ENCODE measurements at places on chromosomes 2 and 18.

- DNase-seq: no peak
Observed at GRCh38 chr18:33034945-33035344, 262.1 kb upstream of the KLHL14 start.

DNA sequence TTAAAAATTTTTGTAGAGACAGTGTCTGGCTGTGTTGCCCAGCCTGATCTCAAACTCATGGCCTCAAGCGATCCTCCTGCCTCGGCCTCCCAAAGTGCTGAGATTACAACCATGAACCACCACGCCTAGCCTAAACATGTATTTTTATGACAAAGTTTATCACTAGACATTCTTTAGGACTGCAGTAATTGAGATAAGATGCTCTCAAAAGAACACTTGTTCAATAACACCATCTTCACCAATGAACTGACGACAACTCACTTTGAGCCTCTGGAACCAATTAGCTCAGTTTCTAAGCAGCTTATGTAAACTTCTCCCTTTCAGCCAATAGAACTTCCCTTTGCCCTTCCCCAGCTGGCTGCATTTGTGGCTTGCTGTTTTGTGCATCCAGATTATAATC, 15.3 kb upstream of the PPP4R1 start:
- DNase-seq: no peak

- no peak for DNase-seq
Observed at GRCh38 chr2:10406016-10406415, 42.1 kb downstream of the ODC1 start.

GRCh38 chr2:237530472-237531433, 35.6 kb upstream of the PRLH start:
- DNase-seq: no peak

DNA sequence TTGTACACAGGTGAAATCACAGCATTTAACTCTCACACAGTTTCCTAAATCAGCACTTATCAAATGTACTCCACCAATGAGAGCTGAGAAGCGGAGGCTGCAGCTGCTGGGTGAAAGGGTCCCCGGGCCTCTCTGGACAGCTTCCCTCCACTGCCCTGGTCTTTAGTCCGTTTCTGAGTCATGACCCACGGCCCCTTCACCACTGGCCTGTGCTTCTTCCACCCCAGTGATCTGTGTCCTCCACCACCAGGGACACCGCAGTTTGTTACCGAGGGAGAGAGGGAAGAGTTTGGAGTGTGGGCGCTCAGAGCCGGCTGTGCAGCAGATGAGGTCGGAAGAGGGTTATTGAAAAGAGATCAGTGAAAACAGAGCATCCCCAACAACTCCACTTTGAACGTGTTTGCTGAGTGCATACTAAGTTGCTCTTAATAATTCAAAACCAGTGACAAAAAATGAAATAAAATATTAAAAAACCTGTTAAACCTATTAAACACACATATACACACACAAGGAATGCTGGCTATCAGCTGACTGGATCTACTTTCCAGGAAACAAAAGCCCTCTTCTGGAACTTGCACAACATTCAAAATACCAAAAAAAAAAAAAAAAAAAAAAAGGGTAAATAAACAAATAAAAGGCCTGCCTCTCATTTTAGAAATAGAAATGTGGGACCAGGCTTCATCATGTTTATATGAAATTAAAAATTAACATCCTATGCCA, 54.1 kb downstream of the PXDN start:
- DNase-seq: no peak

- no peak for DNase-seq
Observed at GRCh38 chr2:240410808-240411207, 24.7 kb upstream of the GPC1 start.

DNA sequence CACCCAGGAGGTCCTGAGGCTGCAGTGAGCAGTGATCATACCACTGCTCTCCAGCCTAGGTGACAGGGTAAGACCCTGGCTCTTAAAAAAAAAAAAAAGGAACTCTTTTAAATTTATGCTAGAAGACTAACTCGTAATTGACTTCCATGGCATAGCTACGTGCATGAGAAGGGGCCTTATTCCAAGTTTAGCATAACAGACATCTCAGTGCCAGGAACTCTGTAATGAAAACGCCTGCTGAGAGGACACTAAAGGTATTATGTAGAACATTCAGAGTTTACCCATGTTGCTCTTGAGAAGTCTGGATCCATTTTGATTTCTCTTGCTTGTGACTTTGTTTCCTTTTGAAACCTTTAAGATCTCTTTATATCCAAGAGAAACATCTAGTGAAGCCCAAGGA, 276.0 kb downstream of the ZNF407 start:
- DNase-seq: no peak

DNA sequence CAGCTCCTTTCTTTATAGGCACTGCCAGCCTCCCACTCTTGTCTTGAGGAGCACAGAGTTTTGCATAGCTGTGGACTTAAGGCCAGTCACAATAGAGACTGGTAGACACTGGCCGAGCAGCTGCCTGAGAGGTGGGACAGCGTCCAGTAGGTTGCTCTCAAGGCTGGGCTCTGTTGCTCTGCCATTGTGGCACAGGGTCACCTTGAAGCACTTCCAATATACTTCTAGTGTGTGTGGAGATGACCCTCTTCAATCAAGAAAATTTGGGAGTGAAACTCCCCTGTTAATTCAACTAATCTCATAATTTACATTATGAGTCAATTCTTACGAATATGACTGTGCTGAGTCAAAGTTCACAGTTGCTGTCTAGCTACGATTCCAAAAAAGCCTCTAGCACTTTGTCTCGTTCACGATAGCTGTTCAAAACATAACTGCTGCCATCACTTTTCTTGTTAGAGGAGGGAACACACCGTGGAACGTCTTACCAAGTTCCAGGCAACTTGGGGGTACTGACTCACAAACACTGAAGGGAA, 636.2 kb downstream of the EPHA4 start:
- DNase-seq: no peak

GRCh38 chr2:120783371-120783791, 47.7 kb downstream of the GLI2 start:
- DNase-seq: no peak

DNA sequence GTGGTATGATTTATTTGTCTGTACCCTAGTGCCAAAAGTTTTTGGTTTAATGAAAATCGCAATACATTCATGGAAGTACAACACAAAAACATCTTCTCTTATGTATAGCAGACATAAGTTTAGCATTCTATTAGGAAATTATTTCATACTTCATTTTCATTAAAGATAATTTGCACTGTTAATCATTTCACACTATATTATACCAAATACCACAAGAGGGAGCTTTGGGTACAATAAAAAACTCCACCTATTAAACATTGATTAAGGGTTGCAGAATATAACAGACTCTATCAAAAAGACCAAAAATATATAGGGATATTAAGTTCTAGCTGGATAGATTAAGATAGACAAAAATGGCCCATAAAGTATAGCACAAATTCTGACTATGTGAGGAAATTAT, 79.0 kb downstream of the SLC66A3 start:
- no peak for DNase-seq

- DNase-seq: no peak
Observed at GRCh38 chr18:79736230-79736629, 56.6 kb downstream of the CTDP1 start.

GRCh38 chr18:79567481-79568147, 112.0 kb upstream of the CTDP1 start:
- DNase-seq: no peak

GRCh38 chr2:40150266-40150665, 301.6 kb downstream of the SLC8A1 start:
- DNase-seq: no peak

GRCh38 chr2:129069875-129070594, 751.4 kb upstream of the HS6ST1 start:
- no peak for DNase-seq

- DNase-seq: no peak
Observed at GRCh38 chr2:181354626-181355025, 102.6 kb upstream of the ITGA4 start.

GRCh38 chr18:6928359-6928758, 189.2 kb downstream of the LAMA1 start:
- no peak for DNase-seq

GRCh38 chr2:80548469-80548868, 243.9 kb upstream of the LRRTM1 start:
- DNase-seq: no peak

GRCh38 chr2:8694737-8695136, 12.9 kb downstream of the ID2 start:
- DNase-seq: no peak

GRCh38 chr2:184304006-184304405, 294.3 kb upstream of the ZNF804A start:
- DNase-seq: no peak

- no peak for DNase-seq
Observed at GRCh38 chr2:181955010-181955409, 30.6 kb upstream of the PPP1R1C start.

DNA sequence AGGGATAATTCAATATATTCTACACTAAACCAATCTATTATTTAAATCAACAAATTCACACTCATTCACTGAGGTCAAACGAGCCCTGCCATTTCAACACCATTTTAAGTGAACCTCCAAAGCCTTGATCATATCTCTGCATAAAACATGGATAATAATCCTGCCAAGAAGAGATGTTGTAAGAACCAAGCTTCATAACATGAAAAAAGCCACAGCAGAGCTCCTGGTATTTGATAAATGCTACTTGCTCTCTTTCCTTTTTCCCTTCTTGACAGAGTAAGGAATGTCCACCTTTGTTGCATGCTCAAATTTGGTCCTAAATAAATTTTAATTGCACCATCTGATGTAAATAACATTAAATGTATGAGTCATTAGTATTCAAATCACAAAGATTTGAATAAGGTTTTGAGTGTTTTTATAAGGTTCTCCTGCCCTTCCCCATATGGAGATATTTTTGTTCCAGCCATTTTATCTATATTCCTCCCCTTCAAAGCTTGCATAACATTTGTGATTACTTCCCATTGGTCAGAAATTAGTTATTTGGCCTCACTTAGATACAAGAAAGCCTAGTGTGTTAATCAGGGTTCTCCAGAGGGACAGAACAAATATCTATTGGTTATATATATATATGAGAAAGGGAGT, 318.8 kb downstream of the RND3 start:
- DNase-seq: no peak

- no peak for DNase-seq
Observed at GRCh38 chr2:54546923-54547720, 91.0 kb downstream of the SPTBN1 start.

DNA sequence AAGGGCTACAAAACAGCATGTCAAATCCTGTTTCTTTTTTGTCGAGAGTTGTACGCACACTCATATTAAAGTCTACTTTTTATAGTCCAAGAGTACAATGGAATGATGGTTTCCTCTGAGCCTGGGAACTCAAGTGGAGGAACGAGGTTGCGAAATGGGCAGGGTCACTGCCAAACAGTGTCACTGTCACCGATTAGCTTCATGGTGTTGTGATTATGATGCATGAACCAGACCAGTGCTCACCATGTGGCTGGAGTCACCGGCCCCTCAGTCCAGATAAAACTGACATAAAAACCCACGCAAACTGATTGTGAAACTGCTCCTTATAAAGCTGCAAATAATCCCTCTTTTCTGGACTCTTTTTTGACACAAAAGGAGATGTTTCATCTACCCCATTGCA, 122.0 kb downstream of the COPS8 start:
- DNase-seq: no peak

DNA sequence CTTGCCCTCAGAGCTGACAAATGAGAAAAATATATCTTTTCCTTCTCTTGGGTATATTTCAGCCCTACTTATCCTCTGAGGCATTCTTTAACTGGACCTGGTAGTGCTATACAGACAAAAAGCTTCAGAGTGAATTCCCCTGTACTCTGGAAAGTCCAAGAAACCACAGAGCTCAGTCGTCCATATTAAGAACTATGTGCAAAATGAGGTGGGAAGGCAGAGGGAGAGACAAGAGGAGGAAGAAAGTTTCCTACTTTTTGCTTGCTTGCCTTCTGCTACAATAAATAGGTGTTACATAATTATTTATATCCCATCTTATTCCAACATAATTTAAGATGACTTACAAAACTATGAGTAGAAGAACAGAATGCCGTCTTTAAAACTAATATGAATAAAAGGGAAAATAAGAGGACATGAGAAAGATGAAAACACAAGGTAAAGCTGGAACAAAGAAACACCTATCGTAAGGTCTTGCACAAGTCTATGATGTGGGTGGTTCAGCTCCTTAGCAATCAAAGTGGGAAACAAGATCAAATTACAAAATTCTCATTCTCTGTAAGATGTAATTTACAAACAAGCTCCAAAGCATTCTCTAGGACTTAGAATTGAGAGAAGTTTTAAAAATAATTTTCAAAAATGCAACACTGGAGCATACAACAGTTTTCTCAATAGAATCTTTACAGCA, 97.9 kb downstream of the BAZ2B start:
- DNase-seq: no peak

- DNase-seq: no peak
Observed at GRCh38 chr18:78996741-78997490, 17.3 kb downstream of the SALL3 start.

DNA sequence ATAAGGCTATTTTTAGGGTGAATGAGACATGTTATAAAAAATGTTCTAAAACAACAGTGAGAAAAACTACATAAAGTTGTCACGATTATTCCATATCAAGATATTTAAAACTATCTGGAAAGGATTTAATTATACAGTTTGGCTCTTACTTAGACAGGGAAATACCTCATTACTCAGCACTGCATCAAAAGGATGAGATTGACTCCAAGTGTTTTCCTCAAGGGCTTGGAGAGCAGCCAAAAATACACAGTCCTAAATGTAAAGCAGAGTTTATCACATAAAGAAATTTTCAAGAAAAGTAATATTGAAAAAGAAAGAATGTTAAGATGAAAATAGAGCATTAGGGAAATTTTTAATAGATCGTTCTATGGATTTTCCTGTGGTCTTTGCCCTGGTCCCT, 285.5 kb upstream of the NETO1 start:
- no peak for DNase-seq

- no peak for DNase-seq
Observed at GRCh38 chr2:85353876-85354285, 447 bp downstream of the RETSAT start.

DNA sequence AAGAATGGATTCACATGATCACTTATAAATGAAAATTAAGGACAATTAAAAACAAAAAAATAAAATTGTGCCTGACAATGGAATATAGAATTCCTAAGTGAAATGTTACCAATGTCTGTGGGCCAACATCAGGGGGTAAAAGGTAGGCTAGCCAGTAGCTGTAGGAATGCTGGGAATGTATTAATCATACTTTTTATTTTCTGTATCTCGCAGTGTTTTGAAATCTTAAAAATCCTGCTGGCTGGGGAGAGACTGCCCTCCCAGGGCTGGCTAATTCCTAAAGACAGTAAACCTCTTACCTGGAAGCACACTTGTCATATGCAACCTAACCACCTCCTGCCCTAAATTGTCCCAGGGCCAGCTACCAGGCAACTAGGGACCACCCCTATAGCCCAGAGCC, 69.8 kb downstream of the REV1 start:
- DNase-seq: no peak

DNA sequence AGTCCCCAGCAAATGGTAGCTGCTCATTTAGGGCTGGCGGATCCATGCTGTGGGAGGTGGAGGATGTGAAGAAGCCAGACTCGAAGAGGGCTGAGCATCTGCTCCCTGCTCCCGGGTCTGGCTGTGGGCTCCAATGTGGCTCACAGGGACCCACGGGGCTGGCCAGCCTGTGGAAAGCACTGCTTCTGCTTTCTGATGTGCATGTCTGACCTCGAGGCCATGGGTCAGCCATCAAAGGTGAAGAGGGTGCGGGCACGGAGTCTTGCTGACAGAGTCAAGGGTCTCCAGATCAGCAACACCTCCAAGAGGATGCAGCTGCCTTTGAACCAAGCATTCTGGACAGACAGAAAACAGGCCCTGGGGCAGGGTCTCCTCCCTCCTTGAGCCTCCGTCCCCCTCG, 178.2 kb downstream of the INHBB start:
- DNase-seq: no peak

- no peak for DNase-seq
Observed at GRCh38 chr2:164388511-164388910, 232.8 kb downstream of the GRB14 start.

Data from NCI-H748 treated with DMSO at 0.1 percent for 48 hours (cell line).